ENCODE measurements at places on chromosomes 1 and 21. TPM values are rescaled to one million over a fixed set of nuclear protein-coding genes. Genes with fewer than 3 reads are reported as not detected.
A peak's percentile ranks its signal among the peaks of the same experiment; 100 is the strongest.

The CSF1 gene
- 29.0 TPM for total RNA-seq

DNA sequence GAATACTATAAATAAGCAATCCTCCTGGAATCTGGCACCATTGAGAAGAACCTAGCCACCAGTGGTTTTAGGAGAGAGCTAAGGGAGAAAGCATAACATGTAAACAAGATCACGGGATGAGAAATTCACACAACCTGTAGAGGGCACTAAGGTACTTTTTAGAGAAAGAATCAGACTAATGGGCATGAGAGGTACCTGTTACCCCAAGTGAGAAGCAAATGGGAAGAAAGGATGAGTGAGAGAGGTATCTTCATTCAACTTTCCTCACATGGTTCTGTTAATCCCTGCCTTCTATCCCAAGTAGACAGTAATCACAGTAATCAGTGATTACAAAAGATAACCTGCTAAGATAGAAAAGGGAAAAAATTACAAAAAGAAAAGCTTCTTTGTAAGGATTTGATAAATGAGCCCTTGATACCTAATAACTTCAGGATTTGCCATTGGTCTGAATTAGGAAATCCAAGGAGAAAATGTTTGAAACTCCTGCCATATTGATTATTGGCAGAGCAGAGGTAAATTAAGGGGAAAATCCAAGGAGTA lies 251.1 kb upstream of the ADGRL2 start:
- DNase-seq = peak; percentile 72

The SRSF11 gene
- total RNA-seq = 107 TPM

The MANEAL gene
- 0.50 TPM for total RNA-seq

DNA sequence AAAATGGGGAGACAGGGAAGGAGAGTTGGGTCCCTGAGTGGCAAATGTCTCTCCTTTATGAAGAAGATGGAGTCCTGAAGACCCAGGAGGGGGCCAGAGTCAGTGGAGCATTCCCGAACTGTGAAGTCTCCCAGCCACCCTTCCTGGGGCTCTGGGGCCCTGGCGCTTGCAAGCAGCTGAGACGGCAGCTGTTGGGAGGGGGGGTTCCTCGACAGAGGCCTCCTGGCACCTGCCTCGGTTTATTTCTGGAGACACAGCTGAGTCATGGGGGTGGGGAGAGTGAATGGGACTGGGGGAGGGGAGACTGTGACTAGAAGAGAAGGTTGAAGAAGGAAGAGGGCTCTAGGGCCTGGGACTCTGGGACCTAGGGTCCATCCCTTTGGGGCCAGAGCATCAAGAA lies 14.0 kb downstream of the NES start:
- DNase-seq = peak; percentile 76

GRCh38 chr1:97271916-97272788 lies 550.6 kb downstream of the PTBP2 start:
- peak; percentile 52 for DNase-seq

DNA sequence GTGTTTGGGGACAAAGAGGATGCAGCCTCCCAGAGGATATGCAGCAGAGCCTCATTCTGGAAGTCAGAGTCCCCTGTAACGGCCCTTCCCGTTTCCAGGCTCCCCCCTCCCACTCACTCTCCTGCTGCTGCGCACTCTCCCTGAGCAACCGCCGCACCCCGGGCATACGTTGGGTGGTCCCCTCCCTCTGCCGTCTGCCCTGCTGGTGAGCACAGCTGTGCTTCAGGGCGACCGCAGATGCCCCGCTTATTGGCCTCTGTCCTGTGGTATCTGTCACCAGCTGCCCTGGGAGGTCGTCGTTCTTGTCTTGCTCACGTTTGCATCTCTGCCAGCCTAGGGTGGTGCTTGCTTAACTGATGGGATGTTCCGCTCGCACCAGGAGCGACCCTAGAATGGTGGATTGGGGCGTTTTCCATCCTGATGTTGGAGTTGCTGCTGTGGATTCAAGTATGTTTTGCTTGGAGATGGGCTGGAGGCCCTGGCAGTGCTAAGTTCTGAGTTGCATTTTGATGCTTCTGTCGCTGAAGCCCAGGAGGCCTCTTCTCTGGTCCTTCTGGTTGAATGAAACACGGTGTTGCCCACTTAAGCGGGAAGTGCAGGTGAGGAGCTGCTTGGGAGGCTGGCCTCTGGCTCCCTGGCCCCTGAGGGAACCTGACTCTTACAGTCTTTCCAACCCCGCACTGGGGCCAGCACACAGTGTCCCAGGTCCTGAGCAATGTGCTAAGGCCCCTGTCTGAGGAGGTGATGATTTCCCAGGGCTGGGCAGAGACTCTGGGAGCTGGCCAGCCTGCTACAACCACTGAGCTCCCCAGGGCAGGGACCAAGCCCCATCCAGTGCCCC lies 3.2 kb downstream of the TMEM201 start:
- DNase-seq = no peak

The SIM2 gene
- total RNA-seq = not detected

- DNase-seq = no peak
Observed at GRCh38 chr1:101652484-101652883, 344.2 kb downstream of the OLFM3 start.

GRCh38 chr1:98110674-98111073 lies 189.8 kb upstream of the DPYD start:
- peak; percentile 72 for DNase-seq

- no peak for DNase-seq
Observed at GRCh38 chr1:14514739-14515138, 83.7 kb upstream of the KAZN start.

- DNase-seq = peak; percentile 35
Observed at GRCh38 chr1:243725846-243726245, 124.2 kb downstream of the AKT3 start.

GRCh38 chr1:73701826-73702225 lies 496.1 kb downstream of the LRRIQ3 start:
- DNase-seq = no peak

The TNFRSF9 gene
- under 0.01 TPM for total RNA-seq

The KLF17 gene
- total RNA-seq = 0.50 TPM

DNA sequence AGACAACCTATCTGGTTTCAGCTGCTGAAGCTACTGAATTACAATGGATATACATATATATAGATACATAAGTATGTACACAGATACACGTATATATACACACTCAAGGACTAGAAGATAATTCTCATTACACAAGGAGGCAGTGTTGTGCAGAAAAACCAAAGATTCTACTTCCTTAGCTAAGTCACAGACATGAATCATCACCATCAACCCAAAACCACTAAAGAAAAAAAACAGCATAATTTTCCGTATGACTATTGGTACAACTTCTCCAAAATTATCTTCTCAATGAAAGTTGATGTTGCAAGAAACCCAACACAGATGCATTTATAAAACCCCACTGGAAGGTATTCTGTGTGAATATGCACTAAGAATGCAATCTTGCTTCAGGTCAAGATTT lies 36.8 kb upstream of the RPF1 start:
- peak; percentile 94 for DNase-seq

The L1TD1 gene
- total RNA-seq = 0.26 TPM

The B3GALT6 gene
- 19.5 TPM for total RNA-seq

DNA sequence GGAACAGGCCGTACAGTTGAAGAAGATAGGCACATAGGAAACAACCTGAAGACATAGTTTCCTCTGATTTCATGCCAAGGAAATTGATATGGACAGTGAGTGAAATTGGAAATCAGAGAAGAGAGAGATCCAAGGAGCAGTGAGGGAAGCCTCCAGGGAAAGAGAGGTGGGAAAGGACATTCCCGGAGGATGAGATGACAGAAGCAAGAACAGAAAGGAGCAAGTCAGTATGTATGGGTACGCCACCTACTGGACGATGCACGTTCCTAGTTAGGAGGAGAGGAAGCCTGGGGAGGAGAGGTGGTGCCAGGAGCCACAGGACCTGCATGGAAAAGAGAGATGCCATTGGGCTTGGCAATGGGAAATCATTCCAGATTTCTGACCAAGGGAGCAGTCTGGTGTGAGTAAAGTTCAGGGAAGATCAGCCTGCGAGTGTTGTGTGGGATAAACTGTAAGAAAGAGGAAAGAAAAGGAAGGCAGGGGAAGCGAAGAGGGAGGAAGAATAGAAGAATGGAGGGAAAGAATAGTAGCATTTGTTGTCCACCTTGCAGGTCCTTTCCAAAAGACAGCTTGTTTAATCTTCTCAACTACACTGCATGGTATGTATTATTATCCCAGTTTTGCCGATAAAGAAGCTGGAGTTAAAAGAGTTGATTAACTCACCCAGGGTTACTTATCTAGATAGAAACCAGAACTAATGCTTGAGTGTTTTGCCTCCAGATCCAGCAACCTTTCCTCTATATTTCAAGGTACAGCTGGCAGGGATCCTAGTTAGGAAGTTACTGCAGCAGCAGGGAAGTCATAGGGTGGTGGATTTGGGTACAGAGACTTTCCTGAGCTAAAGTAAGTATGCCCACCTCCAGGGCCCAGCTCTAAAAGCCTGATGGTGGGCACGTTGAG lies 27.4 kb downstream of the C1orf116 start:
- DNase-seq = peak; percentile 63

GRCh38 chr1:99181892-99182291 lies 82.4 kb upstream of the PLPPR4 start:
- peak; percentile 36 for DNase-seq

DNA sequence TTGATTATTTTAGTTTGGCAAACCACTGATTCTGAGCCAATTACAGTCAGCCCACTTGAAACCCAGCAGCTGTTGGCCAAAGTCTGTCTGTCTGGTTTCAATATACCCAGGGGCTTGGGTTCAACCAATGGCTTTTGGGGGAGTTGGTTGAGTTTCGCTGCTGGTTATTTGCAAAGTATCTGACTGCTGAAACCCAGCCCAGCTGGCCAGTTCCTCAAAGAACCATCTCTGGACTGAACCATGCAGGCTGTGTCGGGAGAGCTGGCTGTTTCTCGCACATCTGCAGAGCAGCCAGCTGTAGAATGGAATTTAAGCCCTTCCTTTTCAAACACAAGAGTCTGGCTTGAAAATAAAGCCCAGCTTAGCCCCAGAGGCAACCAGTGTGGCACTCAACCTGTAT lies 66.0 kb upstream of the PAX7 start:
- DNase-seq = no peak

DNA sequence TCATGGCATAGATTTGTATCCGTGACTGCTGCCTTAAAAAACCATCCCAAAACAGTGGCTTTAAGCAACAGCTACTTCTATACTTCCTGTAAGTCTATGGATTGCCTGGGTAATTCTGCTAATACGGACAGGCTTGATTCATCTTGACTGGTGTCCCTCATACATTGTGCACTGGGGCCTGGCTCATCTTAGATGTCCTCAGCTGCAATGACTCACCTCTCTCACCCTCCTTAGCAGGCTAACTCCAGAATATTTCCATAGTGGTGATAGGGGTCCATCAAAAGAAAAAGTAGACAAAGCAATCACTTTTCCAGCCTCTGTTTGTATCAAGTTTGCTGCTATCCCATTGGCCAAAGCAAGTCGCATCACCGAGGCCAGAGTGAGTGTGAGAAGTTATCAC lies 409.1 kb upstream of the KAZN start:
- DNase-seq = no peak

The CFHR3 gene
- total RNA-seq = 0.26 TPM

GRCh38 chr1:3736131-3736561 lies 16.1 kb upstream of the CCDC27 start:
- no peak for DNase-seq

DNA sequence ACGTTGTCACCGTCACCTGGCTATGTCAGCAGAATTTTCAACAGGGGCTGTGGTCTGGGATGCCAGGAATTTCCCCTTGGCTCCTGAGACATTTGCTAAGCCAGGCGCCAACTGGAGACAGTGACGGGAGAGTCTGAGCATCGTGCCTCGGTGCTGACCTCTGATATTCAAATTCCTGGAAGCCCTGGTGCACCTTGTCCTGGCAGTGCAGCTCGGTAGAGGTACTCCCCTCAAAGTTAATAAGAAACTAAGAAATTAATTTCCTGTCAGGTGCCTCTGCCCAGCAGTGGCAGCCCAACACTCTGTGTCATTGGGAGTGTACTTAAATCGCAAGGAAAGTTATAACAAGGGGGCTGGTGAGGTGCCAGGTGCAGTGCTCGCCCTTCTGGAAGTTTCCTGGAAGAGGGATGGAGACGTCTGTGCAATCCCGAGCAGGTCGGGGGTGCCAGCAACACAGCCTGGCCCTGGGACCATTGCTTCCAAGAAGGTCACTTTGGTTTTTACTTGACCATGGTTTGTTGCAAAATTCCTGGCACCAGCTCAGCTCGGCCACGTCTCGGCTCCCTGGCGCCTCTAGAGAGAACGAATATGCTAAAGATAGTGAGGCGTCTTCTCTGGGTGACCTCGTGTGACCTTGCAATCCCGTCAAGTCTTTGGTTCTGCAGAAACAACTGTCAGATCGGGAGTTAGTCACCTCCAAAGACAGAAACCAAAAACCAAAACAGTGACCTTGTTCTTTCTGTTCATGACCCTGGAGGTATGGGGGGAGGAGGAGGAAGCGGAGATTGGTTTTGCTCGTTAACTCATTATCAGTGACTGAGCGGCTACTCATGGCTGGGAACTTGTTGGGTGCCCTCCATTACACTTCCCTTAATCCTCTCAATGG lies 149.5 kb upstream of the VAMP3 start:
- DNase-seq = peak; percentile 11

DNA sequence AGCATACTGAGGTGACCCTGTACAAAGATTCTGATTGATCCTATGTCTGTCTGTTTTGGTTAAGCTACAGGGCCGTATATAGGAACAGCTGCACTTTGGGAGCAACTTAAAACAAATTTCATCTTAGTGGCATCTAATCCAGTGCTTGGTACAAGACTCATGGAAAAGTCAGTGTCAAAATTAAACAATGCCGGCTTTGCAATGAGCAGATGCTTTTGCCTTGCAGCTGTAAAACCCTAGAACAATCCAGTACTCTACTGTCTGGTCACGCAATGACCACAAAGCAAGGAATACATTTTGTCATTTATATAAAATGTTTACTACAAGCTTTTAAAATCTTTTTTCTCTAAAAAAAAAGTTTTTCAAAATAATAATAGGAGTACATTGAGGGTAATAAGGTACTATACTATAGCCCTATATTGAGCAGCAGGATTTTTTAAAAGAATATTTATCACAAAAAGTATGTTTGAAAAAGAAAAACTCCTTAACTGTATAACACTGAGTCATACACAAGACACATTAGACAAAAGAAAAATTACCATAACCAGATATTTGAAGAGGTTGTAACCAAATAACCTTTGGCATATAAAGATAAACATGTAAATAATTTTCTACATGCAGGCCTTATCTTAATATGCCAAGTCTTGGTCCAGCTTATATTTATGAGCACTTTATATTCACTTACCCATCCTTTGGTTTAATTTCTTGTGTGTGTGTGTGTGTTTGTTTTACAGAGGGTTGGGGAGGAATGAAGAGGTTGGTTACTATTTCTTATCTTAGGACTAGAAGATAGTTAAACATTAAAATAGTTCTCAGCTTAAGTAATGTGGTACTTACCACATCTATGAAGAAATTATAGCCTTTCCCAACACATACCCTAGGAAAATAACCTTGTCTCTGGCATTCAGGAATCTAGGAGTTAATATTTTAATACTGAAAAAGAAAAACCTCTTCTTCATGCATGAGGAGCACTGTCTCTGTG lies 262.3 kb downstream of the FAF1 start:
- peak; percentile 14 for DNase-seq

GRCh38 chr1:77081834-77082233 lies 137.4 kb downstream of the PIGK start:
- DNase-seq = no peak

The LCK gene
- not detected for total RNA-seq
